ENCODE measurements at places on chromosomes 6 and 20.

DNA sequence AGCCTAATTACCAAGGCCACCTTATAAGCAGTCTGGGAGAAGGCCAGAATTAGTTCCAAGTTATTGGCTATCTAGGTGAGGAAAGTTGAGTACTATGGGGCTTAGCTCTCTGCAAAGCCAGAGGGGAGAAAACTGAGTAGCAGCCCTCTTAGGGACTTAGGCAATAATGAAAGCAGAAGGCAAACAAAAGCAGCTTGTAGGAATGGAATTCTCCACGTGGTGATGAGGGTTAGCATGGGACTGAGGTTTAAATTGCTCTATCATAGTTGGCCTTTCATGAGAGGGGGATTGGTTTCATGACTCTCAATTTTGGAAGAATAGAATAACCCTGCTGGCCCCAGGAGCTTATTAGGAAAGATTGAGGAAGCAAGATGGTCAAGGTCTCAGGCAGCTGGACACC lies 7.0 kb upstream of the UBE2J1 start:
- DNase-seq, result no peak

DNA sequence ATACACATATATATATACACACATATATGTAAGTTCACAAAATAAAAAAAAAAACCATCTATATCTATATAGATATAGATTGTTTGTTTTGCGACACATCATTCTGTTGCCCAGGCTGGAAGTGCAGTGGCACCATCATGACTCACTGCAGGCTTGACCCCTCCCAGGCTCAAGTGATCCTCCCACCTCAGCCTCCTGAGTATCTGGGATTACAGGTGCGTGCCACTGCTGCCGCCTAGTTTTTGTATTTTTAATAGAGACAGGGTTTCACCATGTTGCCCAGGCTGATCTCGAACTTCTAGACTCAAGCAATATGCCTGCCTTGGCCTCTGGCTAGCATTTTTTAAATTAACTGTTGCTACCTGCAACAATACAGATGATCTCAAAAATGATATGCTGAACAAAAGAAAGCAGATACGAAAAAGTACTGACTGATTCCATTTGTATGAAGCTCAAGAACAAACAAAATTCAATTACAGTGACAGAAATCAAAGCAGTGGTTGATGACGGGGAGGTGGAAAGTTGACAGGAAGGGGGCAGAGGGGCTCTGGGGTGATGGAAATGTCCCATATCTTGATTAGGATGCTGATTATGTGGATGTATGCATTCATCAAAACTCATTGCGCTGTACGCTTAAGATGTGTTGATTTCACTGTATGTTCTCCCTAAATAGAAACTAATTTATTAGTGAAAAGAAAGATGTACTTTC lies 49.6 kb downstream of the ATXN1 start:
- DNase-seq, result no peak

GRCh38 chr6:72552938-72553337 lies 68.9 kb upstream of the KCNQ5 start:
- DNase-seq, result peak; percentile 45

DNA sequence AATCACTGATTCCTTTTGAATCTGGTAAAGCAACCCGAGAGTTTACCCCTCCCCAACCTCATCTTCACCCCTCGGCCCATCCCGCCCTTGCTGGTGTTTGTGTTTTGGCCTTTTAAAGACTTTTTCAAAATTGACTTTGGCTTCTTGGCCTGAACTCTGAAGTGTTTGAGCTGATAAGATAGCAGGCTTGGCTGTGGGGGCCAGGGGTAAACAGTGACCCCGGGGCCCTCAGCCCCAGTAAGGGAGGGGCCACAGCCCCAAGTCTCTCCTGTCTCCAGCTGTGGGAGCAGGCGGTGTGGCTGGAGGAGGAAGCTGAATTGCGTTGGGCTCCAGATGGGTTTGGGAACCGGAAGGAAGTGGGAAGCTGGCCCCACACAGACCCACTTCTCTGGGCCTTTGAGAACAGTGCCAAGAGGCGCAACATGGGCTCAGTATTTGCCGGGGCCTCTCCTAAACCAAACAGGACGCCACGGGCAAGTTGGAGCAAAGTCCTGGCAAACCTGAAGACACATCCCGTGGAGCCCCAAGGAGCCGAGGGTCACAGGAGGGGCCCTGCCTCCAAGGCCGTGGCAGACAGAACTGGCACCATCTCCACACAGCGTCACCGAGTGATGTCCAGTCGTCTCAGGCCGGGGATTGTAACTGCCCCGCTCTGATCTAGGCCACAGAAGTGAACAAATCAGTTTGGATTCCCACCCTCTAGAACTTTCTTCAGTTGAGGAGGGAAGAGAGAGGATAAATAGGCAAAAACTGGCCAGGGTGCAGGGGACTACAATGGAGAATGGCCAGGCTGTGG lies 54.3 kb upstream of the PTPN1 start:
- DNase-seq, result no peak

DNA sequence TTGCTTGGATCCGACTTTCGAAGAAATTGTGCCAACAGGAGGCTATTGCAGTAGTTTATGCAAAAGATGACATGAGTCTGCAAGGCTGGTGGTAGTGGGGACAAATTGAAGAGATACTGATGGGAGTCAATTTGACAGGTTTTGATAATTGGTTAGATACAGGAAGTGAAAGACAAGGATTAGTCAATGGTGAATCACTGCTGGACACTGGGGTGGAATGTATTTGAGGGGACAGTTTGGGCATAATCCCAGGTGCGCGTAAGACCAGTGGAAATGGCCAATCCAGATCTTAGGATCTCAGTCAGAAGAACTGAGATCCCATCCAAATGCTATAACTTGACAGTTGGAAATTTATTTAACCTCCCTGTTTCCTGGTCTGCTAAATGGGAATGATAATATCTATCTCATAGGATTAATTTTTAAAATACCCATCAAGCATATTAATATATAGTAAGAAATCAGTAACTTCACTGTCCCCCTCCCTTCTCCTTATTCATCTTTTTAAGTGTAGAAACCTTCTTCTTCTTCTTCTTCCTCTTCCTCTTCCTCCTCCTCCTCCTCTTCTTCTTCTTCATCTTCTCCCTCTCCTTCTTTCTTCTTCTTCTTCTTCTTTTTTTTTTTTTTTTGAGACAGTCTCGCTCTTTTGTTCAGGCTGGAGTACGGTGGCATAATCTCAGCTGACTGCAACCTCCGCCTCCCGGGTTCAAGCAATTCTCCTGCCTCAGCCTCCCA lies 30.9 kb upstream of the ERVFRD-1 start:
- DNase-seq, result no peak

DNA sequence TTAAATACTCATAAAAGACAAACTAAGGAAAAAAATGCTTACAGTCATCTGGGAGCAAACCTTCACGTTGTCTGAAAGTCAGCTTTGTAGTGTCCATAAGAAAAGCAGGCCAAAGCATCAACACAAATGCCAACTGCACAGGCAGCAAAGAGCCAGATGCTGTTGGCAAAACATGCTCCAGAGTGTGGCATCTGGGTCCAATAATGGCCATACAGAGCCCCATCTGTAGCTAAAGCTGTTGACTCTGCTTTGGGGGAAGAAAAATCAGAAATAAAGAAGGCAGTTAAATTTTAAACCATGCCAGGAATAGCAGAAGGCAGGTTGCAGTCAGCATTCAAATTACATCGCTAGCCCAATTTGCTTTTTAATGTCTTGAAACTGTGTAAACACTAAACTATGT lies 776.3 kb downstream of the EYS start:
- DNase-seq, result no peak

GRCh38 chr6:22732176-22732970 lies 163.0 kb downstream of the HDGFL1 start:
- DNase-seq, result no peak

GRCh38 chr6:145863988-145864616 lies 49.5 kb upstream of the FBXO30 start:
- DNase-seq, result no peak

GRCh38 chr6:53920881-53921280 lies 126.1 kb downstream of the LRRC1 start:
- no peak for DNase-seq

- DNase-seq, result no peak
These were observed 82.0 kb downstream of the SERAC1 start for GRCh38 chr6:158086054-158086503.

GRCh38 chr6:73929405-73929804 lies 233.4 kb downstream of the CD109 start:
- no peak for DNase-seq

DNA sequence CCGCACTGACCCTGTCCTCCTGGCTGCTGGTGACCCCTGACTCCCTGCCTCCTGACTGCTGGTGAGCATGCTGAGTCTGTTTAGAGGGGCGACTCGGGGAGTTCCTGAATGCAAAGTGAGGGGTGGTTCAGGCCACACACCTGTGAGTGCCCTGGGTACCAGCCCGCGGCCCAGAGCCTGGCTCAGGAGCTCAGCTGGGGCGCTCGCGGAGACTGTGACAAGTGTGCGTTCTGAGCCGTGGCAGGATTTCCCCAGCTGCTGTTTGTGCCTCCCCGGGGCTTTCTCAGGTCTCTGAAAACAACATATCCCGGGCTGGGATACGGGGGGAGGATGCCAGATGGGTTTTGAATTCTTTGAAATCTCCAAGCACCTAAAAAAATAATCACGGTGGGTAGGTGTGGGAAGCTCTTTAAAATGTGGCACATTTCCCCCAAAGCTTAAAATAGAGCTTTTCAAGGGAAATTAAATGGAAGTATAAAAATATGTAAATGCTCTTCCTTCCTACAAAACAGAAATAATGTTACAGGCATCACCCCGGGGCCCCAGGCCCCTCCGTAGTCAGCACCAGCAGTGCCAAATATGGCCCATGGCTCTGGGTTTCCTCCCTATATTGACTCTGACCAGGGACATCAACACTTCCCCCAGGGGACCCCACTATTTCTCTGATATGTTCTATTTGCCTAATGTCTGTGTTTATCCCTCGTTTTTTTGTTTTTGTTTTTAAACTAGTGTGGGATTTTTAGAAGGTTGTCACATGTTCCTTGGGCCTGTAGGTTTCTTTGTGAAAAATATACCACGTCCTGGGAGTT lies 49.9 kb upstream of the TAGAP start:
- DNase-seq, result no peak

- no peak for DNase-seq
These were observed 80.6 kb downstream of the PHF3 start for GRCh38 chr6:63716169-63716568.

DNA sequence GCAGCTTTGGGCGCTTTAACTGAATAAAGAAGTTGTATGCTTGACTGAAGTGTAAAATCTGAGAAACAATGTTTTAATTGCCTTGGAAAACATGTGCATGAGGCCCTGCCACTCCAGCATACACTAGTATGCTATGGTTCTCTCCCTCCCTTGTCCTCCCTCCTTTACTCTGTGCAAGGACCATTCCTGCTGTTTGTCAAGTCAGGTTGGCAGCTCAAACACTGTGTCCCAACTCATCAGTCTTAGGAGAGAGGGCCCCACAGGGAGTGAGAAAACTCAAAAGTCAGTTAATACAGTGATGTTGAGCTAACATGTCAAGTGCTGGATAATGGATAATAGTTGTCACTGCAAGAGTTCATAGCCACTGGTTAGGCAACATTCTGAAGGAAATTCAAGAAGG lies 543.6 kb downstream of the GRIK2 start:
- no peak for DNase-seq
